ENCODE measurements at places on chromosomes 4 and X. TPM values are rescaled to one million over a fixed set of nuclear protein-coding genes. Genes with fewer than 3 reads are reported as not detected.

- no peak for DNase-seq
These were observed 258.0 kb upstream of the EDNRA start for GRCh38 chr4:147222906-147223305.

DNA sequence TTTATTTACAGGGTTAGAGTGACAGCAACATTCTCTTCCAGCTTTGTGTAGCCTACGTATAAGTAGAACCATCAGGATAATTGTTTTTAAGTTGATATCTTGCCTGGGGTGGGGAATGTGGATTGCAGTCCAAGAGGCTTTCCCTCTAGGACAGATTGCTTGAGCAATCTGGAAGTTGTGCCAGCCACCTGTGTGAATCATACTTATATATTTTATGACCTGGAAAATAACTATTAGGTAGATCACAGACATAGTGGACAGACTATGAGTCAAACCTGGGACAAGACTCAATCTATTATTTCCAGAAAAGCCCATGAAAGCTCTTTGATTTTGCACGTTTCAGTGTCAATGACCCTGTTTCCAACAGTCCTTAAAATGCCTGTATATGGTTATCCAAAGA is 98.9 kb downstream of the TLL1 start:
- no peak for DNase-seq

The NMU gene
- 0.67 TPM for total RNA-seq

The PLP1 gene
- total RNA-seq, result 3.9 TPM

The EDNRA gene
- total RNA-seq, result 0.55 TPM

DNA sequence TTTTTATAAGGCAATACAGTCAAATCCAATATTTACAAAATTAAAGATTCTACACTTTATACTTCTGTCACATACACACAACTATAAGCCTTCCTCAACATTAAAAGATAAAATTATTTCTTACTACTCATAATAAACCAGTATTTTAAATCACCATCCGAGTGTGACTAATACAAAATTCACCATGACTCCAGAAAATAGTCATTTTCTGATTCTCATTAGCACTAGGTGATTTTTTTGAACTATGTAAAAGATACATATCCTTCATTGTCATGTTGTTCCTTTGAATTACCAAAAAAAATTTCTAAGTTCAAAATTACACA is 646 bp upstream of the SLC7A11 start:
- DNase-seq, result no peak

- no peak for DNase-seq
These were observed 359.2 kb downstream of the CCSER1 start for GRCh38 chr4:90486346-90486745.

DNA sequence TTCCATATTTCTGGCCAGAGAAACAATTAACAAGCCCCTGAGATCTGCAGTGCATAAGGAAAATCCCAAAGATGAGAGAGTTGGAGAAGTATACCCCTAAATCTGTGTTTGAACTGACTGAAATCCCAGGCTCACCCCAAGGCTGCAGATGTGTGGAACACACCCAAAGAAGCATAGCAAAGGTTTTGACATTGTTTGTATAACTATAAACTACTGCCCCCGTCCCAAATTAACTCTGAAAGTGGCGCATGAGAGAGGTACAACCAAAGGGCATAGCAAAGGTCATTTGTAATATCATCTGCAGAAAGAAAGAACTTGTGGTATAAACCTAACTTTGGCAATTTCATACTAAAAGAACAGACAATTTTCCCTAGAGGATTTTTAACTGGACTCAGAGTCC is 157.9 kb downstream of the DCAF12L1 start:
- DNase-seq, result no peak

The MAGEB17 gene
- total RNA-seq, result not detected

The LONRF3 gene
- total RNA-seq, result 10.8 TPM

The PAGE2 gene
- not detected for total RNA-seq

DNA sequence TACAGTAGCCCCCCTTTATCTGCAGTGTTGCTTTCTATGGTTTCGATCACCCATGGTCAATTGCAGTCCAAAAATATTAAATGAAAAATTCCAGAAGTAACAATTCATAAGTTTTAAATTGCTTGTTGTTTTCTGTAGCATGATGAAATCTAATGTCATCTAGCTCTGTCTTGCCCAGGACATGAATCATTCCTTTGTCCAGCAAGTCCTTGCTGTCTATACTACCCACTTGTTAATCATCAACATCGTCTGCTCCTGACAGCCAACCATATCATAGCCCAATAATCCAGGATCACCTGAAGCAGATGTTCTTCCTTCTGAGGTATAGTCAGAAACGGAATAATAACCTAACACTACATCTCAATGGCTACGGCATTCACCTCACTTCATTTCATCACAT is 79.8 kb downstream of the ADAMTS3 start:
- no peak for DNase-seq

- no peak for DNase-seq
These were observed 92.0 kb downstream of the PRKX start for GRCh38 chrX:3621414-3621813.

DNA sequence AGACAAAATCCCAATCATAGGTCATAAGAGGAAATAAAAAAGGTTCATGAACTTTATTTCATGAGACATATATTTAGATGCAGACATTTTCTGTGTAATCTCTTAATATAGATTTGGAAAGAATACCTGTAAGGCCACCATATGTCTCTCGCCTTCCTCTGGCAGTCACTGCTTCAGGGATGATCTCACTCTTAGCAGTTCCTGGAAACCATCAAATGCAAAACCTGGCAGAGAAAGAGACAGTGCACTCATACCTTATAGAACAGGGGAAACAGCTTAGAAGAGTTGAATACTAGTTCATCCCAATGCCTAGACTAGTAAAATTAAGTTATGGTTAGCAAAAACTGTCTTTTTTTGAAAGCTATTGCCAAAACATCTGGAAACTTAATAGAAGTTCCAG is 243.3 kb downstream of the GASK1B start:
- DNase-seq, result no peak

The CLIC2 gene
- total RNA-seq, result 3.5 TPM

The HPGD gene
- total RNA-seq, result 208 TPM

DNA sequence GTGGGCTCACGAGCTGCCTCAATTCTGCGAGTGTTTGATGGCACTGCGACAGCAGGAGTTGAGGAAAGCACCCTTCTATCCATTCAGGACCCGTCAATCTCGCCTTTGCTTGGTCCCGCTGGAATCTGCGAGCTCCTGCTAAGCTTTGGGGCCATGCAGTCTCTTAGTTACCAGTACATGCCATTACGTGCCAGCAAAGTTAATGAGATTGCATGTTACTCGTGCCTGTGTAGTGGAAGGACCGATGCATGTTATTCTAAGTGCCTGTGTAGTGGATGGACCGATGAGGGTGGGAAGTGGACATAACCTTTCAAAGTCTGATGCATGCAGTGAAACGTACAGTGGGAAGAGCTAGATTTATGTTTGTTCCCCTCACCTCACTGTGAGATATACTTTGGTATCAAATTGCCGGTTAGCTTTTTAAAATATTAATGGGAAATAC is 569 bp downstream of the RPS3A start:
- no peak for DNase-seq

The F8 gene
- total RNA-seq, result 4.5 TPM

The KIAA1210 gene
- total RNA-seq, result not detected

GRCh38 chrX:2620576-2620975 is 70.5 kb upstream of the CD99 start:
- no peak for DNase-seq

The MTCP1 gene
- total RNA-seq, result 11.9 TPM

DNA sequence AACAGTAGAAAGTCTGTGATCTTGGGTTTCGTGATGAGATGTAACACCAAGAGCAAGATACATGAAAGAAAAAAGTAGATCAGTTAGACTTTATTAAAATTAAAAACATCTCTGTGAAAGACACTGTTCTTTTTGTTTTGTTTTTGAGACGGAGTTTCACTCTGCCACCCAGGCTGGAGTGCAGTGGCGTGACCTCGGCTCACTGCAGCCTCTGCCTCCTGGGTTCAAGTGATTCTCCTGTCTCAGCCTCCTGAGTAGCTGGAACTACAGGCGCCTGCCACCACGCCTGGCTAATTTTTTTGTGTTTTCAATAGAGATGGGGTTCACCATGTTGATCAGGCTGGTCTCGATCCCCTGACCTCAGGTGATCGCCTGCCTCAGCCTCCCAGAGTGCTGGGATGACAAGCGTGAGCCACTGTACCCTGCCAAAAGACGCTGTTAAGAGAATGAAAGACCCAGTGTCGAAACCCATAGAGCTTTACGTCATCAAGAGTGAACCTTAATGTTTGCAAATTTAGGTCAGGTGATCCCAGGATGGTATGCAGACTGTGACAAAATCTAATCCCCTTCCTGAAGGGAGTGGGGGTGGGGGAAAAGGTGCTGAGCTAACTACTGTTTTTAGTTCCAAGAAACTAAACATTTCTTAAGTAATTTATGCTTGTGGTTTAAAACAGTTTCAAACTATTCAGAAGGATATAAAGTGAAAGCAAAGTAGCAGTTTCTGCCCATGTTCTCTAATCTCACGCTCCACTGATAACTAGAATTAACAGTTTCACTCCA is 8.0 kb downstream of the OFD1 start:
- DNase-seq, result no peak

DNA sequence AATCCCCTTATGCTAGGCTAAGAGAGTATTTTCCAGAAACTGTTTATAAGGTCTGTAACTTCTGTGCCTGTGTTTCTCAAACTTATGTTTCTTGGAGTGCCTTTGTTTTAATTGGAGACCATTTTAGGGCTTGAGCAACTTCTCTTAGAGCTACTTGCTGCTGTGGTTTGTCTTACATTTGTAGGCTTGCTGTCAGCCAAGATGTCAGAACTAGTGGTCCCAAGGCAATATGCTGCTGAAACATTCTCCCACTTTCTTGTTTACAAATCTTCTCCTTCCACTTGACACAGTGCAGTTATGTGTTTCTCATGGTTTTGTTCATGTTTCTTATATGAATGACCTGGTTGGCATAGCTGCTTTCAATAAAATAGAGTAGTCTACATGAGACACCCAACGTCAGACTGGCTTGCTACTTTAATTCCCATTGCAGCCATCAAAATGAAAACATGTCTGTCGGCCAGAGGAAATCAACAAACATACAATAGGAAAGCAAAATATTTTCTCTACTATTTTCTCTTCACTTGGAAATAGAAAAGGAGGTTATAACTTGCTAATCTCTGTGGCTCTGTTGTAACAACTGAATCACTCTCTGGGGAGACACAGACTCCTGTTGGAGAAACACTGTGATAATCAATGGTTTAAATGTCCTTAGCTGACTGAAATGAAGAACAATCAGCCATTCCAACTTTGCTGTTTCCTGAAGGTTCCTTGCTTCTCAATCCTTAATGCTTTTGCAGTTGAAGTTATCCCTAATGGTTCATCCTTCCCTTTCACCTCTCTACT is 426.4 kb downstream of the PDGFC start:
- no peak for DNase-seq

GRCh38 chr4:82104578-82104977 is 269.2 kb downstream of the HNRNPD start:
- DNase-seq, result no peak

DNA sequence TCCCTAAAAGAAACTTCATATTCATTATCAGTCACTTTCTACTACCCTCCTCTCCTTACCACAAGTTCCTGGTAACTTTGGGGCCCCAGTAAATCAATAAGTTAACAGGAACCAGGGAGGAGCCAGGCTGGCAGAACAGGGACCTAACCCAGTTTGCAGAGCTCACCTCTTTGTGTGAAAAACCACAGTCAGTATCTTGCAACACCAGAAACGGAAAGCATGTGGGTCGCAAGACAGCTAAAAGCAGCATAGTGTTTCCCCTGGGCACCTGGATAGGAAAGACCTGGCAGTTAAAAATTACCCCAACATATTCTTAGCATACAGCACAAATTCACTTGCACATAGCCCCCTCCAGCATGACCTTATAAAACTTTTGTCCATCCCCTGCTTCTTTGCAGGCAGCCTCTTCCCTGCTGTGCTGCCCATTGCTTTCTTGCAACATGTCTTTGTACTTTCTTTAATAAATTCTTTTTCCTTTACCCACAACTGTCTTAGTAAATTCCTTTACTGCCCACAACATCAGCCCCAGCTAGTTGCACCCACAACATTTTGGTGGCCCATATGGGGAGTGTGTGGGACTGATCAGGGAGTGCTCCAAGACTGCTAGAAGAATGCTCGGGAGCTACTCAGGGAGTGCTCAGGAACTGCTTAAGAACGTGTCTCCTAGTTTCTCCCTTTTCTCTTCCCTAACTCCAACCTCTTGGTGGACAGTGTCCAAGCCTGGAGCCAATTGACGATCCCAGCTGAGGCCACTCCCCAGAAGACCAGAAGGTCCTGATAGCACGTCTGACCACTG is 83.4 kb downstream of the MSN start:
- no peak for DNase-seq

GRCh38 chrX:86930419-86930818 is 587.2 kb upstream of the KLHL4 start:
- DNase-seq, result no peak

- no peak for DNase-seq
These were observed 177.9 kb upstream of the TENM3 start for GRCh38 chr4:182065255-182065654.

The SATL1 gene
- total RNA-seq, result 0.08 TPM

The PAGE4 gene
- total RNA-seq, result not detected

DNA sequence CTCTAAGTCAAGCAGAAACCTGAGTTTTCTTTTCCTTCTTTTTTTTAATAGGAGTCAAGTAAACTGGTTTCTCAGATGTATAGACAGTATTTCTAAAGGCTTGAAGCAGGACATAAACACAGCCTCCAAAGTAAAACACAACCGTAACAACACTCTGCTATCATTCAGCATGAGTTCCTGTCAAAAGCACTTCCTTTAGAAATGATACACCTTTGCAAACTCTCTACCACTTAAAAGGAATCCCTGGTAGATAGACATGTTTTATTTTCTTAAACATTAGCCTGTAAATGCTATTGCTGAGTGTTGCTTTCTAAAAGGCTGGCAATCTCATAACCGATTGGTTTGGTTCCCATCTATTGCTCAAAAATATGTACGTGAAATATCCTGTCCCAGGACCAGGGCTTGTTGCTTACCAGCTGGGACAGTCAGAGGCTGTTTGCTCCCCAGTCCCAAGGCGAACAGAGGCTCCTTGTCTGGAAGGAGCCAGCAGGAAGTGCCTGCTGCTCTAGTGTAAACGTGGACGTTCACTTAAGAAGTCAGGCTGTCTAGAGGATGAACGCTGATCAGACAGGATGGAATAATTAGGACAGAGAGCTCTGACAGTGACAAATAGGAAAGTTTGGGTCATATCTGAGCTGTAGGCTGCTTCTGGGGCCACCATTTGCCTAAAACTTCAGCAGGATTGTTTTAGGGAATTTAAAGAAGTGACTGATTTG is 173.9 kb upstream of the KLF3 start:
- DNase-seq, result peak; percentile 68

DNA sequence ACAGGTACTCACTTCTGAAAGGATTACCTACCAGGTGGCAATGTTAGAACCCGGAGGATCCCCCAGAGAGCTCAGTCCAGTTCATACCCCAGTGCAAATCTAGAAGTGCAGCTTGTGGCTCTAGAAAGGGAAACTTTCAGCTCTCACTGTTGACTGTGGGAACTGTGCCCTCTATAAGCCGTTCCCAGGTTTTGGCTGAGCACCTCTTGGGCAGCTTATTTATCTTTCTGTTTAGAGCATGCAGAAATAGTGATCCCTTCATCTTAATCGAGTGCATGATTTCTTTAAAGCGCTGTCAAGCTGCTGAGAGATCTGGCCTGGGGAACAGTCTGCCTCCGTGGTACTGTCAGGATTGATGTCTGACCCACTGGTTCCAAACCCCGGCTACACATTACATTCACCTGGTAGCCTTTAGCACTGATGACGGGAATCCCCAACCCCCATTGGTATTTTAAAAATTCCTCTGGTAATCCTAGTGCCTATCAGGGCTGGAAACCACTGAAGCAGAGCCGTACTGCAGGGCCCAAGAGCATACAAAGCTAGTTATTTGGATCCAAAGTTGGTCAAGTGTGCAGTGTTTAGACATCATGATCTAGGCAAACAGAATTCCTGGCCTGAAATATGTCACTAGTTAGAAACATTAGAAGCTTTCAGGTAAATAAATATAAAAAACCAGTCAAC is 103.2 kb downstream of the KLHL8 start:
- DNase-seq, result no peak
